Activated T-helper 1 cell treated with anti-CD3 and anti-CD28 coated beads, Interleukin-12 subunit alpha, Interleukin-12 subunit beta, Interleukin-2, Interleukin-4 antibody, amounts not matched to agents 30 ng/mL and 10 ng/mL and 1 ng/mL, durations not matched to agents 14 hours and 24 hours and 36 hours (primary cell): ENCODE measurements at places on chromosomes 4 and X.

DNA sequence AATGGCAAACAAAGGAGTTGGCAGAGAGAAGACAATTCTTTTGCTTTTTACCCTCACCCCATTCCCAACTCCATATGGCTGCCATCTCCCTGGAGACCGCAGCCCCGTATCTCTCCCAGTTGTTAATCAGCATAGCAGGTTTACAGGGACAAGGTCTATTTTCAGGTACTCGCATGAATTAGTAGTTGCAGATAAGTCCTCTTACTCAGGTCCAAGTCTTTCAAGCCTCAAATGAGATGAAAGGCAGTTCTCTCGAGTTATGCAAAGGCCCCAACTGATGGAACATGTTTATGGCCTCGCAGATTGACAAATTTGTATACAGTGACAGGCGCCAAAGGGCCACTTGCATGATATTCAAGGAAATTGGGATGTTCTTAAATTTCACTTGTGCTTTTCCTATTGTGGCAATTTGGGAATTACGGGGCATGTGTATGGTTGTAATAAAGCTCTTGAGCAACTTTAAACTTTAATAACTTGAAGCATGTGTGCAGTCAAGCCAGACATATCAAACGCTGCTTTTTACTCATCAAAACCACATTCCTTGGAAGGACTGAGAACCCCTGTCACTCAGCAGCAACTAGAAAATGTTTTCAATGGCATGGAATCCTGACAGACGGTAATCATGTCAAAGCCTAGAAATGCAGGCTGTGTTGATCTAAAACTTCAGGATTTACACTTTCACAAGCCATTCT lies 45.1 kb downstream of the KDR start:
- peaks cover 8% of the 10 kb centered on the region for H3K4me1 ChIP-seq
- no peak overlapping the region for H3K27ac ChIP-seq
- no peaks in the 10 kb centered on the region for H3K27me3 ChIP-seq
- no peak for DNase-seq
- no peaks in the 10 kb centered on the region for H3K36me3 ChIP-seq

GRCh38 chr4:10841697-10842096 lies 157.1 kb upstream of the CLNK start:
- H3K27ac ChIP-seq, result no peak overlapping the region
- H3K36me3 ChIP-seq, result no peaks in the 10 kb centered on the region
- H3K4me1 ChIP-seq, result peaks cover 10% of the 10 kb centered on the region
- no peak overlapping the region for H3K4me3 ChIP-seq
- no peaks in the 10 kb centered on the region for H3K27me3 ChIP-seq

GRCh38 chrX:97326456-97326855 lies 442.7 kb downstream of the RPA4 start:
- no peak for DNase-seq
- H3K4me3 ChIP-seq, result no peak overlapping the region
- H3K27me3 ChIP-seq, result no peaks in the 10 kb centered on the region
- H3K36me3 ChIP-seq, result no peaks in the 10 kb centered on the region
- no peak overlapping the region for H3K27ac ChIP-seq

DNA sequence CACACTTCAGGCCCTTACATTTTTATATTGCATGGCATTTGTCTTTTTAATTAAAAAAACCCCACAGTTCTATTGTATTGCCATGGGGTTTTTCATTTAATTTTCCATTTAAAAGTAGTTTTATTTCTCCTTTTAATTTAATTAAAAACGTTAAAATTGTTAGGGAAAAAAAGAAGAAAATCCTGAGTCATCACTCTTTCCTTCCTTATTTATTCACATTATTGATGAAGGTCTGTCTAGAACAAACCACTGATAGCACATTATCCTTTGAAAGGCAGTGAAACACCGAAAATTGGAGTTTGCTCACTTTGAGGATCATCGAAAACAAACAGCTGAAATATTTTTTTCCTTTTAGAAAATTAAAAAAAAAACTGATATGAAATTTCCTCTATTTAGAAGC lies 759.7 kb upstream of the MAGEB2 start:
- H3K27me3 ChIP-seq, result no peaks in the 10 kb centered on the region
- H3K36me3 ChIP-seq, result no peaks in the 10 kb centered on the region
- H3K4me1 ChIP-seq, result no peaks in the 10 kb centered on the region

- no peak overlapping the region for H3K4me3 ChIP-seq
- H3K4me1 ChIP-seq, result no peaks in the 10 kb centered on the region
- no peak overlapping the region for H3K27ac ChIP-seq
- no peaks in the 10 kb centered on the region for H3K36me3 ChIP-seq
- H3K27me3 ChIP-seq, result peaks cover 4% of the 10 kb centered on the region
Observed at GRCh38 chr4:81380437-81380836, 91.3 kb downstream of the RASGEF1B start.

- no peaks in the 10 kb centered on the region for H3K36me3 ChIP-seq
- H3K4me3 ChIP-seq, result no peak overlapping the region
- DNase-seq, result no peak
- H3K27me3 ChIP-seq, result no peaks in the 10 kb centered on the region
- no peak overlapping the region for H3K27ac ChIP-seq
- no peaks in the 10 kb centered on the region for H3K4me1 ChIP-seq
Observed at GRCh38 chr4:82247171-82247570, 126.6 kb downstream of the HNRNPD start.

DNA sequence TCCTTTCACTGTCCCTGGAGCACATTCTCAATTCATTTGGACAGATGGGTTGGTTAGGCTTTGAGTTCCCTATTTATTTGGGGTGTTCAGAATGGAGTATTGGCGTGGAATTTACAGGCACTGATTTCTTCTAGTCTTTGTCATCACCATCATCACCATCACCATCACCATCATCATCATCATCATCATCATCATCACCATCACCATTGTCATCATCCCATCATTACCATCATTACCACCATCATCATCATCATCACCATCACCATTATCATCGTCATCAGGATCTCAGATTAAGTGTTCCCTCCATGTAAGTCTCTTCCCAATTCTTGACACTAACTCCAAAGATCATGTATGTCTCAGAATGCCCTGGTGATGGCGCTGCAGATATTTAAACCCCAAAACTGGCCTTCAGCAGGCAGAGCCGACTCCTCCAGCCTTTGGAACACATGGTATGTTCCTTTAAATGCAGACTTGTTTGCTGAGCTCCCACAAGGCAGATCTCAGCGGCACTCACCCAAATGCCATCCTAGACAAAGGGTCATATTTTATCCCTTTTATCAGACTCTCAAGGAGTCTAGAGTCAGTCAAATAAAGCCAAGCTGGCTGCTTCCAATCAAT lies 19.8 kb upstream of the FAM9A start:
- H3K36me3 ChIP-seq, result no peaks in the 10 kb centered on the region
- H3K27me3 ChIP-seq, result peaks cover 2% of the 10 kb centered on the region
- DNase-seq, result no peak
- no peaks in the 10 kb centered on the region for H3K4me1 ChIP-seq
- no peak overlapping the region for H3K27ac ChIP-seq
- H3K4me3 ChIP-seq, result no peak overlapping the region

GRCh38 chrX:63959975-63960374 lies 175.0 kb upstream of the ARHGEF9 start:
- H3K4me3 ChIP-seq, result no peak overlapping the region
- no peaks in the 10 kb centered on the region for H3K4me1 ChIP-seq
- H3K27me3 ChIP-seq, result no peaks in the 10 kb centered on the region
- DNase-seq, result no peak

- no peak overlapping the region for H3K4me3 ChIP-seq
- peaks cover 5% of the 10 kb centered on the region for H3K27me3 ChIP-seq
- no peak for DNase-seq
- H3K4me1 ChIP-seq, result no peaks in the 10 kb centered on the region
Observed at GRCh38 chr4:88841635-88842034, 144.0 kb upstream of the NAP1L5 start.

DNA sequence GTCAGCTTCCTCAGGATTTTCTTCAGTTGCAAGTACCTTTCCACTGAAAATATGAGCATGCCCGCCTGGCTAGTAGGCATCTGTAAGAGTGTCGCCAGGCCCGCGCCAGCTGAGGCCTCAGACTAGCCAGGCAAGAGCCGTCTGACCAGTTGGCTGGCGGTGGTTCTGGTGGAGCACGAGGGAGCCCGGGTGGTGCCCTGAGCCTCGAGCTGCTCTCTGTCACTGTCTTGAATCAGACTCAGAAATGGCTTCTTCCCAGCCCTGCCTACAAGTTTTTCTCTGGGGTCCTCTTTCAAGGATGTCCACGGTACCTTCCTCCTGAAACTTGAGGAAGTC lies 11.9 kb downstream of the GRPEL1 start:
- peaks cover 19% of the 10 kb centered on the region for H3K4me1 ChIP-seq
- no peak overlapping the region for H3K27ac ChIP-seq
- peaks cover 29% of the 10 kb centered on the region for H3K36me3 ChIP-seq
- no peak for DNase-seq
- H3K27me3 ChIP-seq, result no peaks in the 10 kb centered on the region
- H3K4me3 ChIP-seq, result no peak overlapping the region

- H3K4me3 ChIP-seq, result no peak overlapping the region
- H3K36me3 ChIP-seq, result no peaks in the 10 kb centered on the region
- H3K27ac ChIP-seq, result no peak overlapping the region
- H3K27me3 ChIP-seq, result no peaks in the 10 kb centered on the region
Observed at GRCh38 chrX:69014200-69014599, 151.1 kb downstream of the PJA1 start.

- H3K4me3 ChIP-seq, result no peak overlapping the region
- no peaks in the 10 kb centered on the region for H3K36me3 ChIP-seq
- no peaks in the 10 kb centered on the region for H3K27me3 ChIP-seq
- no peak for DNase-seq
- H3K27ac ChIP-seq, result no peak overlapping the region
- no peaks in the 10 kb centered on the region for H3K4me1 ChIP-seq
Observed at GRCh38 chrX:17154001-17154400, 207.5 kb downstream of the REPS2 start.

GRCh38 chrX:43745938-43746721 lies 90.0 kb downstream of the MAOA start:
- no peak overlapping the region for H3K27ac ChIP-seq
- H3K4me1 ChIP-seq, result peaks cover 4% of the 10 kb centered on the region
- DNase-seq, result no peak

DNA sequence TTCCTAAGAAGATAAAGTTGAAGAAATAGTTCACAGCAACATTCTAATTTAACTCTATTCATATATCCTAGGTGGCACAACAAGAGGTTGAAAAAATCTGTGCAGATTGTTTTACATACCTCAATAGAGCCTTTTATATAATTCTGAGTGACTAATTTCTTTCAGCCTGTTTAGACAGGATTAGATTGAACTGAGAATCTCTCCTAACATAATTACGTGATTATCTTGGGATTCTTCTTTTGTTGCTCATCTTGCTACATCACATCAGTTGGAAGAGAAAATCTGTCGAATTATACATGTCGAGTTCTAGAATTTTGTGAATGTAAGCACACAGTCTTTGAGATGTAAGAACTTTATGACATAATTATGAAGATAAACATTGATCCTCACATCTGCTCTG lies 1873.7 kb upstream of the IGFBP7 start:
- no peak overlapping the region for H3K27ac ChIP-seq
- no peaks in the 10 kb centered on the region for H3K27me3 ChIP-seq
- no peak for DNase-seq
- no peak overlapping the region for H3K4me3 ChIP-seq
- H3K4me1 ChIP-seq, result no peaks in the 10 kb centered on the region

DNA sequence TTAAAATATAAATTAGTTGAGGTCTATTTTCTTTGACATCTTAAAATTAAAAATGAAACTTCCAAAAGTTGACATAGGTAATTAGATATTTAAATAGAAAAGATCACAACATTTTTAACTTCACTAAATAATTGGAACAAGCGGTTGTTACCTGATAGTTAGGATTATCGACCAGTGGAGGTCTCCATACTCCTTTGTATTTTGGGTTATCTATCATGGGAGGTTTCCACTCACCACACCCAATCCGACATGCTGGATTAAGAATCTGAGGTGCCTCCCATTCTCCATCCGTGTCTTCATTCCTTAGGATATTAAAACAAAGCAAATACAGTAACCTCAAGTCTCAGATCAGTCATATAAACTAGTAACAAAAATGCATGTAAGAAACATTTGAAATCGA lies 22.2 kb downstream of the SCOC start:
- no peaks in the 10 kb centered on the region for H3K4me1 ChIP-seq
- no peaks in the 10 kb centered on the region for H3K36me3 ChIP-seq
- no peak overlapping the region for H3K4me3 ChIP-seq

DNA sequence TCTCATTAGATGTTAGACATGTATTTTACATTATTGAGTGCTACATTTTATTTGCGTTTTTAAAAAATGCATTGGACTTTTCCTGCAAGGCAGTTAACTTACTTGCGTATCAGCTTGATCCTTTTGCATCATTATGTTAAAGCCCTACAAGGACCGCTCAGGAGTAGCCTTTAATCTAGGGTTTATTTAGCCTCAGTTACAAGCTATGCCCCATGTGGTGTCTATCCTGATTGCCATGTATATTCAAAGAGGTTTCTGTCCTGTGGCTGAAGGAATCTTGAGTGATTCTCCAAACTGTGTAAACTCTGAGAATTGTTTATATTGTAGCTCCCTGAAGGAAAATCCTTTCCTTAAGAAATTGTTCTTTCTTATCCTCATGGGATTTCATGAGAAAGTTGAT lies 821.8 kb upstream of the AGA start:
- DNase-seq, result no peak
- no peak overlapping the region for H3K27ac ChIP-seq
- H3K4me3 ChIP-seq, result no peak overlapping the region
- no peaks in the 10 kb centered on the region for H3K36me3 ChIP-seq
- no peaks in the 10 kb centered on the region for H3K27me3 ChIP-seq
- H3K4me1 ChIP-seq, result no peaks in the 10 kb centered on the region

- no peak for DNase-seq
- H3K36me3 ChIP-seq, result no peaks in the 10 kb centered on the region
- H3K4me3 ChIP-seq, result no peak overlapping the region
Observed at GRCh38 chr4:175531405-175532091, 280.5 kb downstream of the GPM6A start.

GRCh38 chrX:74272230-74272629 lies 31.8 kb upstream of the ZCCHC13 start:
- peaks cover 23% of the 10 kb centered on the region for H3K36me3 ChIP-seq
- no peaks in the 10 kb centered on the region for H3K27me3 ChIP-seq
- no peak overlapping the region for H3K4me3 ChIP-seq
- no peaks in the 10 kb centered on the region for H3K4me1 ChIP-seq
- no peak overlapping the region for H3K27ac ChIP-seq
